Stimulated activated CD8-positive, alpha-beta memory T cell treated with anti-CD3 and anti-CD28 coated beads, Interleukin-4, amount 100 ng/mL, for 4 hours (primary cell): ENCODE measurements at places on chromosomes 13 and 19.

DNA sequence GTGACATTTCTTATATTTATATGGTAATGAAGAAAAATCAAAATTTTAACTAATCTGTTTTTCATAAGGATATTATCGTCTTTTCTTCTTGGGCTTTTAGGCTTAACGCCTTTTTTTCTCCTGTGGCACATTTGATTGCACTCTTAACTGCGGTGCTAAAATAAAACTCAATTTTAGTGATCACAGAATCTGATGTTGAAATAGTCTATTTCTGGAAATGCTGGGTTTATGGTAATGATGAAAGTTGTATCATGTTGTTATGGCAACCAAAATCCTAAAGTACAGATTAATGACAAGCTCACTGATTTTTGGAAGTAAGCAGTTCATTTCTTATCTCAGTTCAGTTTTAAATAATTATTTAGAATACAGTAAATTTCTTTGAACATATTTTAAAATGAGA, 85.3 kb downstream of the COG6 start:
- DNase-seq, result no peak

DNA sequence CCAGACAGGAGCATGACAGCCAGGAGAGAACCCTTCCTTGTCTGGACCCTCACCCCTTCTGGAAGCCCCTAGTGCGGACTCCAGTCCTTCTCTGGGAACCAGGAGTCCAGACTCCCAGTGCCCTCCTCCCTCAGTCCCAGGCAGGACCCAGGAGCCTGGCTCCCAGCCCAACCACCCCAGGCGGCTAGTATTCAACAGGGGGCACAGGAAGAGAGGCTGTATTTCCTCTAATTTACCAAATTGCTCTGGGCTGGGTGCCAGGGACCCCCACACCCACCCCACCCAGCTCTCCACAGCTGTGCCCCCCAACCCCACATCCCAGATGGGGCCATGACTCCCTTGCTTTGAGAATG, 3.3 kb downstream of the GRIN2D start:
- DNase-seq, result no peak

DNA sequence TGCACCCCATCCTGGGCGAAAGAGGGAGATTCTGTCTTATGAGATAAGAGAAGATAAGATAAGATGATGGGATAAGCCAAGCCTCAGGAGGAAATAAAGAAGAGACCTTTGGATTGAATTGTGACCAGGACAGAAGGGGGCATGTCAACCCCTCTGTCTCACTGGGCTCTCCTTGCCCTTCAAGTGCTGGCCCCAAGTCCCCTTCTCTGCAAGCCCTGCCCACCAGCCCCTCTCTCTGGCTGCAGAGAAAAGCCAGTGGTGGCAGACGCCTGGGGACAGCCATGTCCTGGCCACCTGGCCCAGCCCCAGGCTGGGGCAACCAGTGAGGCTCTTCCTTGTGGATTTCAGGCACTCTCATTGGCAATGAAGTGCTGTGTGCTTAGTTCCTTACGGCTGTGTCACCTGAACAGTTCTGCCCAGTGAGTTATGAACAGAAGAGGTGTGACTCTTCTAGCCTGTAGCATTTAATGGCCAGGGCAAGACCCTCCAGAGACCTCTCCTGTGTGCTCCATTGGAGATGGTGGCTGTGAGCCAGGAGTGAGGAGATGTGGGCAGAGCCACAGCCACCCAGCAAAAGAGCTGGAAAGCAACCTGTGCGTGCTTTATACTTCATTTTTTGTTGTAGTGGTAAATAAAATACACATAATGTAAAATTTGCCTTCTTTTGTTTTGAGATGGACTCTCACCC, 6.1 kb upstream of the BTBD2 start:
- DNase-seq, result no peak

DNA sequence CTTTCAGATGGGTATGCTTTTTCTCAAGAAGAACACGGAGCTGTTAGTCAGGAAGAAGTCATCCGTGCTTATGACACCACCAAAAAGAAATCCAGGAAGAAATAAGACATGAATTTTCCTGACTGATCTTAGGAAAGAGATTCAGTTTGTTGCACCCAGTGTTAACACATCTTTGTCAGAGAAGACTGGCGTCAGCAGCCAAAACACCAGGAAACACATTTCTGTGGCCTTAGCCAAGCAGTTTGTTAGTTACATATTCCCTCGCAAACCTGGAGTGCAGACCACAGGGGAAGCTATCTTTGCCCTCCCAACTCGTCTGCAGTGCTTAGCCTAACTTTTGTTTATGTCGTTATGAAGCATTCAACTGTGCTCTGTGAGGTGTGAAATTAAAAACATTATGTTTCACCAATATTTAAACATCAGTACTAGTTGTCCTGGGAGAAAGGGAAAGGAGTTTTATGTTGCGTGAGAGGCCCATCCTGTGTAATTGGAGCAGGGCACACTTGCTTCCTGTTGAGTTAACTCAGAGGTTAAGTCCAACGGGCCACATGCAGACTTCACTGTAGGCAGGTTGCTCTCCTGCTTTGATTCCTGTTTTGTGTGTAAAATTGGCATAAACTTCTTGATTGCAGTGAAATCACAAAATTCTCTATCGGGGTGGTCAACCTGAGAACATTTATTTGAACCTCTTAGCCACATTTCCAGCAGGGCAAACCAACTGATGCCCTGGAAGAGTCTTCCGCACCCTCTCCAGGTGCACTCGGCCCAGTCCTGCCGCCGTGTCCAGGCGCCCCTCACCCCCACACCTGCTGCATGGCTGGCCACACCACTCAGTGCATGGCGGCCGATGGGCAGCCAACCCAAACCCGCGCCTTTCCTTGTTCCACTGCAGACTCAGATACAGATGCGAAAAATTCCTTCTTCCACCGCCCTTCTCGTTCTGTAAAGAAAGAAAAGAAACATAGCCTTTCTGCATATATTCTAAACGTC, 31.6 kb downstream of the SHISA2 start:
- DNase-seq, result no peak

GRCh38 chr19:31745731-31746130, 396.5 kb upstream of the TSHZ3 start:
- no peak for DNase-seq

GRCh38 chr19:44692379-44692721, 6.6 kb upstream of the CEACAM16 start:
- no peak for DNase-seq

DNA sequence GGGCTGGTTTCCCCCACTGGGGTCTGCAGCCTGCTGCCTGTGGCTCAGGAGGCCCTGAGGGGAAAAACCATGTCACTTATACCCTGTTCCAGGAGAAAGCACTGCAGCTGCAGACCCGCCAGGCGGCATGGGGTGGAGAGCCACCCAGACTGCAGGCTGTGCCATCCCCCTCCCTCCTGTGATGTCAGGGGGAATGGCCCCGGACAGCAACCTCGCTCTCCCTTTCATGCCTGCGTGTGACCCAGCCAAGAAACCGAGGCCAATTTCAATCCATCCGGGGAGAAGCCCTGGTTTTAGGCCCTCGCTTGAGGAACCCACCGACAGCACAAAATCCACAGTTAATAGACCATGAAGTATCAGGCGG, 37.2 kb upstream of the MATK start:
- no peak for DNase-seq

DNA sequence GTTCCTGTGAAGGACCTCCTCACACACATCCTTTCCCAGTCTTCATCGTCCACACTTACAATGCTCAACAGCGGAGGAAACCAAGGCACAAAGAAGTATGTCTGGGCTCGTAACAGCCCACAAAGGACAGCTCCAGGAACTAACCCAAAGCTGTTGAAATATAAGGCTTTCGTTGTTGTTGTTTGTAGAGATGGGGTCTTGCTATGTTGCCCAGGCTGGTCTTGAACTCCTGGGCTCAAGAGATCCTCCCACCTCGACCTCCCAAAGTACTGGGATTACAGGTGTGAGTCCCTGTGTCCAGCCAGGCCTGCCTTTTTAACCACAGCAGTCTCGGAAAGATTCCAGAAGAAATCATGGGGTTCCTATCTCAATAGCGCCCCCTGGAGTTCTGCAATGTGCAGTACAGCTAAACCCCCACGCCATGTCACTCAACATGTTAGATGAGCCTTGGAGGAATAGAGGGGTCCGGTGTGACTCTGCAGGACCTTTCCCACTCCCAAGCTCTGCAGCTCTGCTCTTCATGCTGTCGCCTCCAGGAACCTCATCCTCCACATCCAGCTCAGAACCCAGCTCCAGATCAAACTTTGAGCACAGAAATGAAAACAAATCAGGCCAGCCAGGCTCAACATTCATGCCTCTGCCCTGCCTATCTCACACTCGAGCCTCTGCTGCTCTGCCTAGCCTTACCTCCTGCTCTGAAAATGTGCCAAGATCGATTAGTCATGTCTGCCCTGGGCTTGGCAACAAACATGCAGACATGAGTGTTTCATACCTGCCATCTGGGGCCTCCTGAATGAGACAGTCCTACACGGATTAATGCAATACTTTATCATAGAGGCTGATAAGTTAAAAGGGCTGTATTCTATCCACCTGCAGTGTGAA, 7.5 kb downstream of the PLA2G4C start:
- no peak for DNase-seq

DNA sequence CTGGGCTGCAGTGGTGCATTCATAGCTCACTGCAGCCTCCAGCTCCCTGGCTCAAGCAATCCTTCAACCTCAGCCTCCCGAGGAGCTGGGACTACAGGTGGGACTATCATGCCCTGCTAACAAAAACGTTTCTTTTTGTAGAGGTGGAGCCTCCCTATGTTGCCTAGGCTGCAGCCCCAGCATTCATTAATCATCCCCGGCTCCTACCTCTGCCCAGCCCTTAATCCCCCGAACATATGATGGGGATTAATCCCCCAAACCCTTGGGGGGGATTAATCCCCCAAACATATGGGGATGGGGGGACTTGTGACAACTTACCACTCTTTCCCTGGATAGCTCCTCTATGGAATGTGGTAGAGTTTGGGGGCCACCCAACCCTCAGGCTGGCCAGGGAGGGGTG, 45.9 kb downstream of the SUGP2 start:
- DNase-seq, result no peak

- peak; percentile 70 for DNase-seq
Measured at GRCh38 chr19:52922841-52923777, at the start of gene ZNF888. ZNF888 (minus strand) TSS chr19:52923428; CDS start chr19:52917873, 5,555 bp downstream.

DNA sequence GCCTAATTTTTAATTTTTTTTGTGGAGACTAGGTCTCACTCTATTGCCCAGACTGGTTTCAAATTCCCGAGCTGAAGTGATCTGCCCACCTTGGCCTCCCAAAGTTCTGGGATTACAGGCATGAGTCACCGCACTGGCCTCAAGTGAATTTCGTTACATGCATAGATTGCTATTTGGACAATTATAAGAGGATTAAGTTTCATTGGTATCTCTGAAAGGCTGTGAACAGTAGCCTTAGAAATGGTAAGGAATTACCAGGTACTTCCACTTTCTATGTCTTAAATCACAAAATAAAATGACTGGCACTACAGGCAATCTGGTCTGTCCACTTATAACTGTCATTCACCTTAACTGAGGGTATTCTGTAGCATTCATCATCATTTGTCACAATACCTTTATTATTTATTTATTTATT, 2.9 kb upstream of the CCDC9 start:
- no peak for DNase-seq

- no peak for DNase-seq
Measured at GRCh38 chr19:18118420-18119012, 20.9 kb downstream of the MAST3 start.

DNA sequence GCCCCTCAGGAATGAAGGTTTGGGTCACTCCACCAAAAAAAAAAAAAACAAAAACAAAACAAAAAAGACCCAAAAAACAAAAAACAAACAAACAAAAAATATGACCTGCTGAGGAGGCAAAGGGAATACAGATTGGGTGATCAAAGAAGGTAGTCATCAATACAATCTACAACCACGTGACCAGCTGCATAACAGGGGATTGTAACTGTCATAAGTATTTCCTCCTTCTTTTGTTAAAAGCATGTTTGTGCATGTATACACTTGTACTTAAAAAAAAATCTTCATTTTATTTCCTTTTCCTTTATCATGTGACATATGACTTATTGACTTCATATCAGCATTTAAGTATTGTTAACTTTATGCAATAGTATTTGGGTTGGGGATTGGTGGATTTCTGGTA, 165.1 kb upstream of the IRS2 start:
- DNase-seq, result no peak

DNA sequence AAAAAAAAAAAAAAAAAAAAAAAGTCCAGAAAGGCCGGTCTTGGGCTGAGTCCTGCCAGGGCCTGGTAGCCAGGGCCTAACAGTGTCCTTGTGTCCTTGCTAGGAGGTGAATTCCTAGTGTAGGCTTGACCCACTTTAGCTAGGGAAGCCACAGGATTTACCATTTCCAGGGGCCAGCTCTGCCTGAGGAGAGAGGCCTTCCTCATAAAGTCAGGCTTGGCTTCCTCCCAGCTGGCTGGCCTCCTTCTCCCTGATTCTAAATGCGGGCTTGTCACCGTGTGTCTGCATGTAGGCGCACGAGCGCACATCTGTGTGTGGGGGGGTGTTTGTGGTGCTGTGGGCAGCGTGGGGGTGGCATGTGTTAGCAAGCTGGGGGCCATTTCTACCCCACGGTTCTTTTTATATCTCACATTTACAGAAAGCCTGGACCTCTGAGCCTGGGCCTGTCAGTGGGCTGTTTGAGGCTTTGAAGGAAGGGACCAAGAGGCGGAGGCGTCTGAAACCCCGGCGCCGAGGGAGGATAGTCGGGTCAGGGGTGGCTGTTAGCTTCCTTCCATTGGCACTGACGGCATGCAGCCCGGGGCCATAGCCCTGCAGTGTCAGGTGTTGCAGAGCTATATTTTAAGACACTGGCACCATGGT, 31.7 kb downstream of the IER2 start:
- DNase-seq, result peak; percentile 56

GRCh38 chr19:23312515-23312914, 62.3 kb upstream of the ZNF724 start:
- no peak for DNase-seq

GRCh38 chr19:10110076-10110971, 1.2 kb upstream of the P2RY11 start:
- no peak for DNase-seq

DNA sequence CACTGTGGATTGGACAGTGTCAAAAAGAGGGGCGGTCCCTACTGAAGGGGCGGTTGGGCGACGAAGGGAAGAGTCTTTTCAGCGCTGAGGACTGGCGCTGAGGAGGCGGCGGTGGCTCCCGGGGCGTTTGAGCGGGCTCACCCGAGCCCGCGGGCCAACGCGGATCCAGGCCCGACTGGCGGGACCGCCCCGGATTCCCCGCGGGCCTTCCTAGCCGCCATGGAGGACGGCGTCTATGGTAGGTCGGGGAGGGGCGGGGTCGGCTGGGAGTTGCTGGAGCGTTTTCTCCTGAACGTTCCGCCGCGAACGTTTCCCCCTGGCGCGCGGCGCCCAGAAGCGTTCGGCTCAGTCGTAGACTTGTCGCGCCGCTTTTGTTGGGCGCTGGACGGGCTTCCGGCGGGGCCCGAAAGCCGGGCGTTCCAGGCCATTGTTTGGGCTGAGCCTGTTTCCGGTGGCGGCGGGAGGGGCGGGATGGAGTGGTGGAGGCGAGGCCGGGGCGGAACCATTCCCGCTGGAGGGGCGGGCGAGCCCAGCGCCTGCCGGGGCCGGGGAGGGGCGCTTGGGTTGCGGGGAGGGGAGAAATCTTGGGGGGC, at the start of gene CYTH2:
CYTH2 (plus strand) TSS at position 81 of the 593 bp plus-strand sequence; CDS start at position 220, 139 bp downstream.
- DNase-seq, result no peak

DNA sequence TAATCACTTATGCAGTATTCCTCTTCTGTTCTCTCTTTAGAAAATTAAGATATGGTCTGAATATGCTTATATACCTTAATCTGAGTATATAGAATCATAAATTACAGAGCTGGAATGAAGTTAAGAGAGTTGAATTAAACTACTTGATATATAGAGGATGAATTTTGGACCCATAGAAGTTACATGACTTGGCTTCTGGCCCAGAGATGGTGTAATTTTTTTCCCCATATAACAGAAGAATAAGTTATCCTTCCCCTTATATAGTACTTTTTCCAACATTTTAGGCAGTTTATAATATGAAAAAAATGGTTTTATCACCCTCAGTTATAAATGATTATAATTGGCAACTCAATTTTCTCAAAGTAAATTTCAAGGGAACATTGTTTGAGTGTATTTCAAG, 616.3 kb downstream of the TBC1D4 start:
- no peak for DNase-seq
